ENCODE measurements at places on chromosomes 4 and X.

DNA sequence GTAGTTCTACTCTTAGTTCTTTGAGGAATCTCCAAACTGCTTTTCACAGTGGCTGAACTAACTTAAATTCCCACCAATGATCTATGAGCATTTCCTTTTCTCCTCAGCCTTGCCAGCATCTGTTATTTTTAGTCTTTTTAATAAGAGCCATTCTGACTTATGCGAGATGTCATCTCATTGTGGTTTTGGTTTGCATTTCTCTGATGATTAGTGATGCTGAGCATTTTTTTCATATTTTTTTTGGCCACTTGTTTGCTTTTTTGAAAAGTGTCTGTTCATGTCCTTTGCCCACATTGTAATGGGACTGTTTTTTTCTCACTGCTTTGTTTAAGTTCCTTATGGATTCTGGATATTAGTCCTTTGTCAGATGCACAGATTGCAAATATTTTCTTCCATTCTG is 21.5 kb upstream of the PHKA1 start:
- DNase-seq = no peak

DNA sequence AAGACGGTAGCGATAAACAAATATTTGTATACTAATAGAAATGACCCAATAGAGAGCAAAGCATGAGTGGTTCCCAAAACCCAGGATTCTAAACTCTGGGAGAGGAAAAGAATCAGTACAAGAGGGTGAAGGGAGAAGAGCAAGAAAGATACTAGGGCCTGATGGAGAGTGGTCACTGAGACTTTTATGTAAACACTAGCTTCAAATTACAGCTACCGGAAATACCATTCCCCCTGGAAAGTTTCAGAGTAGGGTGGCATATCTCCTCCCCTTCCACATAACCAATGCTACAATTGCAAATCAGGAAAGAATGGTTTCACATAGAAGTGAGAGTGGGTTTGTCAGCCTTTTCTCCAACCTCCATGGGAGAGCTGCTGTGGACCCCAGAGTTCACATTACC is 77.1 kb downstream of the EIF4E start:
- DNase-seq = no peak

DNA sequence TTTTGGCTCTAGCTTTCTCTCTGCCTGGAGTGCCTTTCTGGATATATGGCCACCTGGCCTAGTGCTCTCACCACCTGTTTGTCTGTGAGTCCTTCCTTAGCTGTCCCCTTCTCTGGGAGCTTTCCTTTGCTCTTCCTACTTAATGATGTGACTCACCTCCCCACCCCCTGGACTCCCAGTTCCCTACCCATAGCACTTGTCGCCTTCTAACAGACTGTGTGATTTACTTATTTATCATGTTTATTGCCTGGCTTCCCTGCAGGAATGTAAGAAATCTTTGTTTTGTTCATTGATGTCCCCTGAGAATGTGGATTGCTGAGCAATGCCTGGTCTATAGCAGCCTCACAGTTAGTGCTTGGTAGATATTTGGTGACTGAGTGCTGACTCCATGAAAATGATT is 18.9 kb downstream of the ADD1 start:
- no peak for DNase-seq

GRCh38 chr4:170423137-170423536 is 333.4 kb upstream of the AADAT start:
- DNase-seq = no peak

DNA sequence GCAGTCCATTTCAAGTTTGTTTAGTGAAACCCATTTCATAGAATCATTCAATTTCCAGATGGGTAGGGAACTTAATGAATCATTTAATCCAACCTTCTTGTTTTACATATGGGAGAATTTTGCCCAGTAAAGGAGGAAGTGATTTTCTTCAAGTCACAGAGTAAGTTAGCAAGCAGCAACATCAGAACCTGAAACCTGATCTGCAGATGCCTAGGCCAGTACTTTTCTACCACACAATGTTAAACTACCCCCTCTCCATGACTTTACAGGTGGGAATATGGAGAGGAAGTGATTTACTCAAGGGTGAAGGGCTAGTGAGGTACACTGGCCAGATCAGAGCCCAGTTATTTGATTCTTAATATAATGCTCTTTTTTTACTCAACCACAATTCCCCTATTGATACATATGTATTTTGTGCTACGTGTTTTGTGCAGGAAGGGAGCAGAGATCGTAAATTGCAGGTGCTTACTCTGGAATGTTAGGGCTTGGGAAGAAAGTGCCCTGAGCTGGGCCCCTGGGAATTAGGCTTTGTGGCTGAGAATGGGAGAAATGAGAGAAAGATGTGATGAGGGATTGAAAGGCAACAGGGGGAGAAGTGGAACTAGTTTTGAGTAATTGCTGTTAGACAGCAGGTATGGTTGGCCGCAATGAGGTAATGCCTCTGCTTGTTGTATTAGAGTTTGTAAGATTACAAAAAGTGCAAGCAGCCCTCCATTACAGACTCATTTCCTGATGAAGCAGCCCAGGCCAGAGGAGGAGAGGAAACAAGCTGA is 6.8 kb downstream of the LHFPL1 start:
- DNase-seq = no peak

- no peak for DNase-seq
Measured at GRCh38 chr4:35511851-35512250, 732.5 kb downstream of the ARAP2 start.

- no peak for DNase-seq
Measured at GRCh38 chr4:162497564-162498167, 333.9 kb upstream of the FSTL5 start.

GRCh38 chrX:18031726-18032375 is 170.8 kb upstream of the RAI2 start:
- DNase-seq = no peak

Data from activated CD4-positive, CD25-positive, alpha-beta regulatory T cell (primary cell).